ENCODE measurements at places on chromosomes 12 and 14.

- DNase-seq: peak; percentile 94
Measured at GRCh38 chr12:52280796-52281560, 6.5 kb downstream of the KRT86 start.

GRCh38 chr14:58563978-58564377, 73.8 kb upstream of the DACT1 start:
- no peak for DNase-seq

- DNase-seq: no peak
Measured at GRCh38 chr12:2811801-2812200, 667 bp upstream of the ITFG2 start.

DNA sequence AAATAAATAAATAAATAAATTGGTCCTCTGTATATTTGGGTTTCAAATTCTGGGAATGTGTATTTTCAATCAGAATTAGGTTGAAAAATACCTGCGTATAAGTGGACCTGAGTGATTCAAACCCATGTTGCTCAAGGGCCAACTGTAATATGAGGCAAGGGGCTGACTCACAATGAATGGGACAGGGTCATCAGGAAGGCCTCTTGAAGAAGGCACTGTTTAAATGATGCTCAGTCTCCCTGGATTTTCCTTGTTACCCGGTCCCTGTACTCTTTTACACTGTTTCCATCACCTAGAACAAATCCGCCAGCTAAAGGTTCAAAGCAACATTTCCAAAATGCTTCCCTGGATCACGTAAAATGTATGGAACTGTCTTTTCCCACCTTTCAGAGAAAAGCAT, 3.8 kb downstream of the PSMB5 start:
- DNase-seq: no peak

DNA sequence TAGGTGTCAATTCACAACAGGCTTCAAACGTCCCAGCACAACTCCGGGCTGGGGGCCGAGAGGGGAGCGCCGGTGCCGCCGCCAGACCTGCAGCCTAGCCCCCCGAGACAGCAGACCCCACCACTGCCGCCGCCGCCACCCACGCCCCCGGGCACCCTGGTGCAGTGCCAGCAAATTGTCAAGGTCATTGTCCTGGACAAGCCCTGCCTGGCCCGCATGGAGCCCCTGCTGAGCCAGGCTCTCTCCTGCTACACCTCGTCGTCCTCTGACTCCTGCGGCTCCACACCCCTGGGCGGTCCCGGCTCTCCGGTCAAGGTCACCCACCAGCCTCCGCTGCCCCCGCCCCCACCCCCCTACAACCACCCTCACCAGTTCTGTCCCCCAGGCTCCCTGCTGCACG, 39.4 kb downstream of the SLC6A12 start:
- DNase-seq: no peak

DNA sequence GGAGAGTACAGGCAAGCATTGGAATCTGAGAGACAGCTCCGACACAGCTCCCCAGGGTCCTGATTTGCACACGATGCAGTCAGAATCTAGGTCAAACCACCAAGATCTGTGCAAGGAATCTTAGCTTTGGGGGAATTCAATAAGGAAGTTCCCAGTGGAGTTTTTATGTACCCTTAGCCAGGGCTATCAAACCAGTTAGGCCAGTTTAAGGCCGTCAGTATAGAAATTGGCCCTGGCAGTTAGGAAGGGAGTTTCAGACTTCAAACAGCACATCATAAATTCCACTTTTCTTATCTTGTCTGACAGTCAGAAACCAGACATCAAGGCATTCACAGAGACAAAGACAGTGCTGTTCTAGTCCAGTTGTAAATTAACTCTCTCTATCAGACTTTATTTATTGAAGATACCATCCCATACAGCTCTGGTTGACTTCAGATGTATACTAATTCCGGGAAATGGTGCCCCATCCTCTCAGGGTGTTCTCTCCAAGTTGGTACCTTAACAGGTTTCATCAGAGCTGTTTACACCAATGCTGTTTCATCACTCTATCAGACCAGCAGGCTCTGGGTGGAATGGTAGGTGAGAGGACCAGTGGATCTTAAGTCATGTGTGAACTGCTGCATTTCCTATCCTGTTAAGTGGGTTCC, 157.5 kb upstream of the ATF7IP start:
- DNase-seq: no peak

DNA sequence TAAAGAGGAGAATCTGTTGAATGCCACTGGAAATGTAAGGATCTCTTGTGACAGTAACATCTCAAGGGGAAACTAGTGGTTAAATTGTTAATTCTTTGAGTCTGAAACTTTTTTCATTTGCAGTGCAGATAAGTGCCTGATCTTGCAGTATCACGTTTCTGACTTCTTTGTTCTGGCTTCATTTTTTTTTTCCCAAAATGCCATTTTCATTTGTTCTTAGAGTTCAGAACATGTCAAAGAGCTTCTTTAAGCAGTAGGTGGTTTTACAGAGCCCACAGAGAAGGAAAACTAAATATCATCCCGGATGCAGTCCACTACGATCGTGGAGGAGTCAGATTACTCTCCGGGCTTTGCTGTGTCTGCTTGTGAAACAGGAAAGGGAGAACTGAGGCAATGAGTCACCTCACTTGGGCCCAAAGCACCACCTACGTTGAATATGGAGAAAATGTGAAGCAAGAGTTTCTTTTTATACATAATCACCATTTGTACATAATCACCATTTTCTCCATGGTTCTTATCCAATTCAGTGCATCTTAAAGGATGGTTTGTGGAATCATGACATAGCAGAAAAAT, 43.9 kb downstream of the HMGA2 start:
- no peak for DNase-seq

- DNase-seq: no peak
Measured at GRCh38 chr12:31589598-31589903, 1.4 kb downstream of the DENND5B start.

- DNase-seq: no peak
Measured at GRCh38 chr12:101876322-101876860, 989 bp upstream of the DRAM1 start.

GRCh38 chr14:103284574-103285467, 49.2 kb upstream of the EIF5 start:
- DNase-seq: no peak

DNA sequence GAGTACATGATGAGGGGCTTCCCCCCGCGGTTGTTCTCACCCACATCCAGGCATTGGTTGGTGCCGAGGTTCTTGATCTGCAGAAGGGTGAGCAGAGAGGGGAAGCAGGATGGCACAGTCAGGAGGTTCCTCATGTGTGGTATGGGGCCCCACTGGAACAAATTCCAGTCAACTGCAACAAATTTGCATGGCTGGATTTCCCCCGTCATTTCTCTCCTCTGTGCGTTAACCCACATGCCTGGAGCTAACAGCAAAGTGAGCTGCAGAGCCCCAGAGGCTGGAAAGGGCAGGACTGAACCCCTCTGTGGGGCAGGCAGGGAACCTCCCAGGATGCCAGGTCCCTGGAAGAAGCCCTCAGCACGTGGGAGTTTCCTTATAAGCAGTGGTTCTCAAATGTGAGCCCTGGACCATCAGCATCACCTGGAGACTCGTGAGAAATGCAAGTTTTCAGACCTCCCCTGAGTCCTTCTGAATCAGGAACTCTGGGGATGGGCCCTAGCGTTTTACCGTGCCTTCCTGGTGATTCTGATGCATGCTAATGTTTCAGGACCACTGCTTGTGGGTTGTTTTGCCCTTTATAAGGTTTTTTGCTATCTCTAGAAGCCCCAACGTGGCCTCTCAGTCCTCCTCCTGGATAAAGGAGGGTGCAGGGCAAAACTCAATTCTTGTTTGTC, 11.0 kb upstream of the CELA1 start:
- DNase-seq: no peak

GRCh38 chr12:53737093-53737808, 10.0 kb upstream of the CALCOCO1 start:
- DNase-seq: no peak

DNA sequence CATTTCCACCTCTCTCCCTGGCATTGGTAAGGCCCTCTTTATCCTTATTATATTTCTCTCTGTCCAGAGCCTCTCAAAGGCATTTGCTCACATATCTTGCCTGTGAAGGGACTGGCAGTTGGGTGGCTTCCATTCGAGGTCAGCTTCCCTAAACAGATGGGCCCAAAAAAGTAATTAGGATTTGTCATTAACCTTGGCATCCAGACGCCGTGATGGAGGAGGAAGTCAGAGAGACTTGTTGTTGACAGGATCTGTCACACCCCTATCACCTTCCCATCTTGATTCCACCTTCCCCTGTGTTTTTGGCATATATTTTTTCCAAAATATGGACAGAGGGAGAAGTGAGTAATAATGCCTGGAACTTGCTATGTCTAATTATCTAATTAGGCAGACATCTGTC, 54.0 kb upstream of the OAS1 start:
- no peak for DNase-seq

DNA sequence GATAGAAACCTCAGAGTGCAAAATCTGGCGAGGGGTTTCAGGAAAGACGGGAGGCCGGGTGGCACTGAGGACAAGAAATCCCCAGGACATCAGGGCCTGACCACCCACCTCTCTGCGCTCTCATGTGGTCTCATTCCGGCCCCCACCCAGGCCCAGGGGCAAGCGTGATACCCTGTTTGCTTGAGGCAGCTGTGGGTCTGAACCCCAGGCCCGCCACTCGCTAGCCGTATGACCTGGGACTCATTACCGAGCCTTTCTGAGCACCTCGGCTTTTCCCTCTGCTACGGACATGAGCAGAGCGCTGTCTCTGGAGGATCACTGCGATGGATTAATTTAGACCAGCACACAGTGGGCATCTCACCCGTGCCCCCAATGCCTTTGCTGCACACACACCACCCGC, 25.5 kb upstream of the BCDIN3D start:
- no peak for DNase-seq

DNA sequence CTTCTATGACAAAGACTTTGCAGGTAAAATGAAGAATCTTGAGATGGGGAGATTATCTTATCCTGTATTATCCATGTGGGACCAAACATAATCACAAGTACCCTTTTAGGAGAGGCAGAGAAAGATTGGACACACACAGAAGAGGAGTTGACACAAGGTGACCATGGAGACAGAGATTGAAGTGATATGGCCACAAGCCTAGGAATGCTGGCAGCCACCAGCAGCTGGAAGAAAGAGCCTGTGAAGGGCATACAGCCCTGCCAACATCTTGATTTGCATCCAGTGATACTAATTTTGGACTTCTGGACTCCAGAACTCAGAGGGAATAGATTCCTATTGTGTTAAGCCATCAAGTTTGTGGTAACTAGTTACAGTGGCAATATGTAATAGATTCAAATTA, 78.1 kb downstream of the RPS29 start:
- DNase-seq: no peak

GRCh38 chr12:100593490-100593889, 20.0 kb downstream of the GAS2L3 start:
- DNase-seq: no peak

DNA sequence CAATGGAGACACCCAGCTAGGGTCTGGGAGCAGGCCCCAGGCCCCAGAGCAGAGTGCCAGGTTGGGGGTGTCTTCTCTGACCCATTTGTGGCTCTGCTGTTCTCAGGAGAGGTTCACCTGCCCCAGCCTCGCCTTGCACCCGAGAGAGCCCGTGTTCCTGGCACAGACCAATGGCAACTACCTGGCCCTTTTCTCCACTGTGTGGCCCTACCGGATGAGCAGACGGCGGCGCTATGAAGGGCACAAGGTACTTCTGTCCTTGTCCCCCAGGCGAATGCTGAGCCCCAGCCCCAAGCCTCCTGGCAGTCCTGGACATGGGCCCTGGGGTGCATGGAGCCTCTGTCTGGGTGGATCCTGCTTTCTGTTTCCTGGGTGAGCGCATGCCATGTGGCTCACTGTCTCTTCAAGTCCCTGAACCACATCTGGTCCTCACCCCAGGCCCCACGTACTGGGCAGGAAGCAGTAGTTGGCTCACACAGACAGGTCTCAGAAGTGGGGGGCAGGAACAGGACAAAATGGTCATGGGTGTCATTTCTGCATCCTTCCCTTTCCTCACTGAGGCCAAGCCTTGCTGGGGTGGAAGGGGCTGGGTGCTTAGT, 58.2 kb downstream of the BEGAIN start:
- peak; percentile 67 for DNase-seq

- no peak for DNase-seq
Measured at GRCh38 chr14:43539210-43539609, 967.9 kb downstream of the FSCB start.

- no peak for DNase-seq
Measured at GRCh38 chr14:91228112-91229004, 16.1 kb downstream of the GPR68 start.

- no peak for DNase-seq
Measured at GRCh38 chr14:100445436-100446088, 122.4 kb downstream of the SLC25A47 start.

GRCh38 chr14:101428409-101428808, 132.9 kb upstream of the DIO3 start:
- no peak for DNase-seq

DNA sequence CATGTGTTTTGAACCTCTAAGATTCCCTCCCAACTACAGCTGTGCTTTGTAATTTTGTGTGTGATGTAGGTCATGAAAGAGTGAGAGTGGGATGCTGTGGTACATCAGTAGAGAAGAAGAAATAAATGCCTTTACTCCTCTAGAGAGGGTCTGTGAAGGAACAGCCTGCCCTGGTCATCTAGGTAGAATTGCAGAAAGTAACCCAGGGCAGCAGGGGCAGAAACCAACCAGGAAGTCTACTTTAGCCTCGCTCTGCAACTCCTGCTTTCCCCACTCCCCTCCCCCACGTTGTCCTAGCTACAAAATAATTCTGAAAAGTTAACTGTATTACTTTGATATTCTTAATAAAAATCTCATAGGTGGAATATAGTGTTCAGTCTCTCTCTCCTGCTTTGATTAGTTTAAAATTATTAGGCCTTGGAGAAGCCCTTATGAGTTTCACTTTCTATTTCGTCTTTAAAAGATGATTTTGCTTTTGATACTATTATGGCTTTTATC, 7.5 kb downstream of the TBK1 start:
- no peak for DNase-seq

Measured in RWPE2 (cell line).